Activated naive CD4-positive, alpha-beta T cell treated with anti-CD3 and anti-CD28 coated beads, Interleukin-2, amount 10 ng/mL, durations not matched to agents 5 hours and 36 hours (primary cell): ENCODE measurements at places on chromosomes 1 and 21. TPM values are rescaled to one million over a fixed set of nuclear protein-coding genes. Genes with fewer than 3 reads are reported as not detected.

Gene TAF13
- 19.4 TPM for total RNA-seq

Gene RSPH1
- not detected for total RNA-seq

Gene SPRR2F
- total RNA-seq, result not detected

Gene SMIM11
- 4.8 TPM for total RNA-seq

Gene UMODL1
- total RNA-seq, result 0.20 TPM

Gene KIF2C
- total RNA-seq, result 75.3 TPM

Gene MYCL
- total RNA-seq, result 0.10 TPM

Gene FCRL5
- total RNA-seq, result not detected

Gene NLRP3
- 4.1 TPM for total RNA-seq

Gene CFAP107
- total RNA-seq, result not detected

Gene KCNN3
- total RNA-seq, result 0.02 TPM

Gene CCSAP
- total RNA-seq, result 8.7 TPM

Gene AGL
- total RNA-seq, result 12.7 TPM

Gene LINGO4
- total RNA-seq, result 0.10 TPM

Gene LCE3E
- total RNA-seq, result not detected

Gene TXNIP
- 468 TPM for total RNA-seq
